ENCODE measurements at places on chromosomes 16 and 17. TPM values are rescaled to one million over a fixed set of nuclear protein-coding genes. Genes with fewer than 3 reads are reported as not detected.
A peak's percentile ranks its signal among the peaks of the same experiment; 100 is the strongest.

DNA sequence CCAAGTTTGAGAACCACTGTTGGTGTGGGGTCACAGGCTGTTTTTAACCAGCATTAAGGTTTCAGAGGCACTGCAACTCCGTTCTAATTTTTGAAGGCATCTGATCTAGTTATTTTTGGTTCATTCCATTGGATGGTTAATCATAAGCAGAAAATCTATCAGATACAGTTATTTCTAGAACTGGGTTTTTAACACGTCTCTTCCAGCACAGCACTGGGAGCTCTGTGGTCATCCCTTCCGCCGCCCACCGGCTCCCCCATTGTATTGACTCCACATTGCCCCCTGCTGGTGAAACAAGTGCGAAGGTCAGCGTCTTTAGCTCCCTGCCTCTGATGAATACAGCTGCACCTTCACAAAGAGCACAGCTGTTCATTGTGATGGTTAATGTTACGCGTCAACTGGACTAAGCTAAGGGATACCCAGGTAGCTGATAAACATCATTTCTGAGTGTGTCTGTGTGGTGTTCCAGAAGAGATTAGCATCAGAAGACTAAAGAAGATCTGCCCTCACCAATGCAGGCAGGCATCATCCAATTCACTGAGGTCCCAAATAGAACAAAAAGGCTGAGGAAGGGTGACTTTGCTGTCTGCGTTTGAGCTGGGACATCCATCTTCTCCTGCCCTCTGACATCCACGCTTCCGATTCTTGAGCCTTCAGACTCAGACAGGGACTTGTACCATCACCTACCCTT is 8.5 kb downstream of the CCL18 start:
- no peak overlapping the region for H3K27ac ChIP-seq
- no peak overlapping the region for H3K4me3 ChIP-seq
- peak; percentile 44 for DNase-seq
- no peaks in the 10 kb centered on the region for H3K27me3 ChIP-seq

DNA sequence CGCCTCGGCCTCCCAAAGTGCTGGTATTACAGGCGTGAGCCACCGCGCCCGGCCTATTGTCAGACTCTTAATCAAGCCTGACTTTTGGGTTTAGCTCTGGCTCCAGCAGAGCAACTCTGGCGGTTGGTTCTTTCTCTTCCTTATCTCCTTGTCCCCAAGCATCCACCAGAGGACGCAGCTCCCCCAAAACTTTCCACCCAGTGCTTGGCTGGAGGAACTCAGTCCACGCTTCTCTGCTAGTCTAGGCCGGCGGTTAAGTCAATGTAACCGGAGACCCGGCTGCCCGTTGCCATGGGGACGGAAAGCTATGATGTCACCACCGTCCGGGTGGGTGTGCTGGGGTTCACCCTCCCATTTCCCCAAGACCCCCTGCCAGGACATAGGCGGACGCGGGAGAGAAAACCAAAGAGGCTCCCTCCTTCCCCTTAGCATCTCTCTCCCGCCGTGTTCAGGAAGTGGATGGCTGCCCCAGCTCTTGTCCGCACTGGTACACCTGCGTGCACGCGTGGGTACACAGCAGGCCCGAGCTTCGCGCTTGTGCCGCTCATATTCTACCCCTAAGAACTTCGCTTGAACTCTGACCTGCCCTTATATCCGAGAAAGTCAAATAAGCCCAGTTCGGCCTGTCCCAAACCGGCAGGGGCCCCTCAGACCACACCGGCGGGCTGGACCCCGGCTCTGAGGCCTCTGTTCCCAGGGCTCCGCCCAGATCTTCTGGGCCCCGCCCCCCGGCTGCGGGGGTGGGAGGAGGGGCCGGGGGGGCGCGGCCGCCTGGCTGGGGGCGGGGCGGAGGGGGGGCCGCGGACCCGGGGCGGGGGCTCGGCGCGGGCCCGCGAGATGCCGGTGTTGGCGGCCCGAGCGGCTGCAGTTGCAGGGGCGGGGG is at the start of gene RND2:
RND2 (plus strand) TSS at position 825 of the 883 bp plus-strand sequence. CDS start 117 bp downstream, outside the sequence.
- H3K27ac ChIP-seq: peak within 1 kb of the TSS; percentile 57
- peak within 1 kb of the TSS; percentile 66 for H3K4me3 ChIP-seq
- DNase-seq: peak; percentile 86
- H3K4me1 ChIP-seq: peaks cover 26% of the 10 kb centered on the region
- no peaks in the 10 kb centered on the region for H3K36me3 ChIP-seq
- no peaks in the 10 kb centered on the region for H3K27me3 ChIP-seq

DNA sequence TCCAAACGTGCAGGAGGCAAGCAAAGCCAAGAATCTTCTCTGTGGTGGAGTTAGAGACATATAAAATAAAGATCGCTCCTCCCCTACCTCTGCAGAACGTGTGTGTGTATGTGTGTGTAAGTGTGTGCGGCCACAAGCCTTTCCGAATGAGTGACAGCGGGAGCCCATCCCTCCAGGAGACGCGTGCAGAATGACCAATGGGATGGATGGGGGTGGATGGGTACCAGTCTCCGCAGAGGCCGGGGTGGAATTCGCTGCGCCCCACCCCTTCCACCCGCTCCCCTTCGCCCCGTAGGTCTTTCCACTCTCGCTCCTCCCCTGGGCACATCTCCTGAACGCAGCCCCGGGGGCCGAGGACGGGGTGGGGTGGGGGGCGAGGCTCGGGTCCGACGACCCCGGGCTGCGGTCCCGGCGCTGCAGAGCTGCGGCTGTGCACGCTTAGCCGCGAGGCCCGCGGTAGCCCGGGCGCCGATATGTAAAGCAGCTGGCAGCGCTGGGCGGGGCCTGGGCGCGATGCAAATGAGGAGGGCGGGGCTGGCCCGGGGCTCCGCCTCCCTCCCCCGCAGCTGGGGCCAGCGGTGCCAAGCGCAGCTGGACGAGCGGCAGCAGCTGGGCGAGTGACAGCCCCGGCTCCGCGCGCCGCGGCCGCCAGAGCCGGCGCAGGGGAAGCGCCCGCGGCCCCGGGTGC is at the start of gene PRKCB:
PRKCB (plus strand) TSS at position 594 of the 688 bp plus-strand sequence.
- H3K27ac ChIP-seq: no peak within 1 kb of the TSS
- peak; percentile 80 for DNase-seq
- H3K4me1 ChIP-seq: peaks cover 27% of the 10 kb centered on the region
- peak within 1 kb of the TSS; percentile 51 for H3K4me3 ChIP-seq
- H3K27me3 ChIP-seq: peaks cover 55% of the 10 kb centered on the region

The CDRT15L2 gene
- polyA plus RNA-seq: not detected

DNA sequence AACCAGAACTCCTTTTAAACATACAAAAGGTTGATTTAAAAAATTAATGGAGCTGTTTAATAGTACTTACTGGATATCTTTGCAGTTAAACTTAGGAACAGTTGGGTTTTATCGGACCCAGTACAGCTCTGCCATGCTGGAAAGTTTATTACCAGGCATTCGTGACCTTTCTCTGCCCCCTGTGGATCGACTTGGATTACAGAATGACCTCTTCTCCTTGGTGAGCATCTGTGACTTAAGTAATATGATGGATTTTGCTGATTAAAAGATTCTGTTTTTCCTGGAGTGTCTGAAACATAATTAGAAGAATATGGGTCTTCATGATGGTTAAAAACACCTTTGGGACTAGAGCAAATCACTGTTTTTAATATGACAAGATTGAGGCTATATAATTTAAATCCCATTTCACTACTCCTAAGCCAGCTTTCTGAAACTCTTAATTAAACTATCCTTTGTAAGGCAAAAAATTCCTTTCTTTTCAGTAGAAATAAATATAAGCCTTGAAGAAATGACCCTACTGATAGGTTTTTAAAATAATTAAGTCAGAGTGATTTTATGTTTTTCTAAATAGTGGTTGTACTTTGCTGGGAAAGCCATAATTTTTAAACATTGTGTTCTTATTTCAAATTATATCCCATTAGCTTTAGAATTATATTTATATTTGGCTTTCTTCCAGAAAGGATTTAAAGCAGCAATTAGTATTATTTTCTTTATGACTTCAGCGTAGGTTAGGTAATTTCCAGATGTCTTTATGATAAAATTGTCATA is 45.7 kb upstream of the KPNB1 start:
- peaks cover 20% of the 10 kb centered on the region for H3K4me1 ChIP-seq
- DNase-seq: no peak
- H3K36me3 ChIP-seq: peaks cover 76% of the 10 kb centered on the region
- H3K27me3 ChIP-seq: no peaks in the 10 kb centered on the region
- H3K27ac ChIP-seq: peak overlapping the region; percentile 60

DNA sequence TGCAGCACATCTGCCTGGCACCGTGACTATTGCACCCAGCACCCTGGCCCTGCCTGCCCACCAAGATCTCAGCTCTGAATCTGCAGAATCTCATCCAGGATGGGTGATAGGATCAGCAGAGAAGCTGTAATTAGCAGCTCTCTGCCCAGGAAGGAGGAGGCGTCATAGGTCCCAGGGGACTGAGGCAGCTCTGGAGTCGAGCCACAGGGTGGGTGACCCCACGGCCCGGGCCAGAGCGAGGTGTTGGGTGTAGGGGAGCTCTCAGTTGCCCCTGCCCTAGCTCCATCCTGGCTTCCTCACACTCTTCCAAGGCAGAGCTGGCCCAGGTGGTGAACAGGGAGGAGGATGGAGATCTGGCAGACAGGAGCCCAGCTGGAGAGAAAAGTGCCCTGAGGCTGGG is 18.2 kb upstream of the FAM83G start:
- DNase-seq: peak; percentile 13
- H3K36me3 ChIP-seq: no peaks in the 10 kb centered on the region
- no peaks in the 10 kb centered on the region for H3K4me1 ChIP-seq
- H3K27me3 ChIP-seq: no peaks in the 10 kb centered on the region
- no peak overlapping the region for H3K27ac ChIP-seq

GRCh38 chr16:82834151-82834815 is 207.5 kb downstream of the CDH13 start:
- no peak overlapping the region for H3K4me3 ChIP-seq
- no peak for DNase-seq
- no peaks in the 10 kb centered on the region for H3K27me3 ChIP-seq
- no peaks in the 10 kb centered on the region for H3K36me3 ChIP-seq

The SLC22A31 gene
- polyA plus RNA-seq: 0.07 TPM

DNA sequence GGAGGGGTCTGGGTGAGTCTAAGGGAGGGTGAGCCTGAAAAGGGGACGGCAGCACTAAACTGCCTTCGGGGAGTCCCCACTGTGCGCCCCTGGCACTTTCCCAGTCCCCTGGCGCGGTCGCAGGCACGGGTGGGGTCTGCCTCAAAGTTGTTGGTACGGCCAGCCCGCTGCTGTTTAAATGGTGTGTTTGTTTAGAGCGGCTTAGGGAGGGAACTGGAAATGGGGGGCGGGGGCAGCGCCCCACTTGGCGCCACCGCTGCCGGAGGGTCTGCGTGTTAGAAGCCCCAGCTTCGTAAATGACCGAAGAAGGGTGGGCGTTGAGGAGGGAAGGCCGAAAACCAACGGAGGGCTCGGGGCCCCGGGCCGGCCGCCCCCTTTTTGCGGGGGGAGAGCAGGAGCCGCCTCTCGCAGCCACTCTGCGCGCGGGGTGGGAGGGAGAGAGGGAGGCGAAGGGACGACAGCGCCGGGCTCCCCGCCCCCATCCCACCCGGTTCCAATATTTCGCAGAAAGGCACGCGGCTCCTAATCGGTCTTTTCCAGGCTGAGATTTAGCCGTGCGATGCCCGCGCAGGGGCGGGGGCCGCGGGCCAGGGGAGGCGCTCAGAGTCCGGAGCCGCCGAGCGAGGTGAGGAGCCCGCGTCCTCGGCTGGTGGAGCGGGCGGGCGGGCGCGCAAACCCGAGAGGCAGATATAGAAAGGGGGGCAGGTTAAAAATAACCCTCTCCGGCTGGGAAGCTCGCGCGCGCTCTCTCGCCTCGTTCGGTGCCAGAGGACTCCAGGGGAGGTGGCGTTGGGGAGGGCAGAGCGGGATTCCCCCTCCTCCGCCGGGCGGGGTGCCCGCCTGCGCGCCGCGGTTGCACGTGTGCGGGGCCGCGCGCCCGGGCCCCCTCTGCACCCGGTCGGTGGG is 54.9 kb downstream of the SREBF1 start:
- peak overlapping the region; percentile 68 for H3K4me3 ChIP-seq
- DNase-seq: peak; percentile 90
- peak overlapping the region; percentile 95 for H3K27ac ChIP-seq
- no peaks in the 10 kb centered on the region for H3K36me3 ChIP-seq

DNA sequence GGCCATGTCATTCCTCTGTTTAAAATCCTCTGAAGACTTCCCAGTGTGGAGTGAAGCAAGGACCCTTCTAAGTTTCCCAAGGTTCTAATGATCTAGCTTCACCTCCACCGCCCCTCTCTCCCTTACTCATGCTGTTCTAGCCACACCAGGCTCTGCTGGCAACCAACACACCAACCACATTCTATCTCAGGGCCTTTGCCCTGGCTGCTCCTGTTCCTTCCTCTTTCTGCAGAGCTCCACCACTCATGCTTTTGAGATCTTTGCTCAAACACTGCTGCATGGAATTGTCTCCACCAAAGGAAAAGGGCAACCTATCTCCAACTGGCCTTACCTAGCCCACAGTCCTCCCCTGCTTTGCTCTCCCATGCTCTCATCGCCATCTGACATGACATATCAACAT is 128.7 kb downstream of the XYLT1 start:
- no peaks in the 10 kb centered on the region for H3K27me3 ChIP-seq
- DNase-seq: no peak
- no peak overlapping the region for H3K4me3 ChIP-seq
- peaks cover 33% of the 10 kb centered on the region for H3K4me1 ChIP-seq

DNA sequence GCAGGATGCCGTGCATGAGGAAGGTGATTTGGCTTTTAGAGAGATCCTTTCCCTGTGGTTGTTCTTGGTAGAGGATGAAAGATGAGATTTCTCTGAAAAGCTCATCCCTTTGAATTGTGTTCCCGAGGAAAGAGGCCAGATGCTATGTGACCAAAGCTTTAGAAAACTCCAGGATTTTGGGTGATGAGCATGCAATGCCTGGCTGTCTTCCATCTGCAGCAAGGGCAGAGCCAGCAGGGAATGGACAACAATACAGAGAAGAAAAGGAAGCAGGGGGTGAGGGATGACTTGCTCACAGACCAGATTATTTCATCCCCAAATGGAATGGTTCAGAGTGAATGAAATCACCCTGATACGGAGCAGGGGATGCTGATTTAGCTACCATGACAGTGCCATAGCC is 949.7 kb upstream of the EEF2KMT start:
- no peaks in the 10 kb centered on the region for H3K27me3 ChIP-seq
- no peak for DNase-seq
- no peak overlapping the region for H3K4me3 ChIP-seq
- H3K36me3 ChIP-seq: no peaks in the 10 kb centered on the region
- H3K4me1 ChIP-seq: no peaks in the 10 kb centered on the region
- H3K27ac ChIP-seq: no peak overlapping the region

GRCh38 chr16:48860341-48860740 is 250.4 kb upstream of the N4BP1 start:
- H3K36me3 ChIP-seq: no peaks in the 10 kb centered on the region
- no peak overlapping the region for H3K27ac ChIP-seq
- H3K4me1 ChIP-seq: no peaks in the 10 kb centered on the region

The SEC14L5 gene
- polyA plus RNA-seq: 0.11 TPM

Measured in heart left ventricle (tissue), 16 donors.